ENCODE measurements at places on chromosomes 4 and X. TPM values are rescaled to one million over a fixed set of nuclear protein-coding genes. Genes with fewer than 3 reads are reported as not detected.
A peak's percentile ranks its signal among the peaks of the same experiment; 100 is the strongest.

GRCh38 chrX:267771-268261 lies 13.4 kb upstream of the PLCXD1 start:
- DNase-seq: no peak

DNA sequence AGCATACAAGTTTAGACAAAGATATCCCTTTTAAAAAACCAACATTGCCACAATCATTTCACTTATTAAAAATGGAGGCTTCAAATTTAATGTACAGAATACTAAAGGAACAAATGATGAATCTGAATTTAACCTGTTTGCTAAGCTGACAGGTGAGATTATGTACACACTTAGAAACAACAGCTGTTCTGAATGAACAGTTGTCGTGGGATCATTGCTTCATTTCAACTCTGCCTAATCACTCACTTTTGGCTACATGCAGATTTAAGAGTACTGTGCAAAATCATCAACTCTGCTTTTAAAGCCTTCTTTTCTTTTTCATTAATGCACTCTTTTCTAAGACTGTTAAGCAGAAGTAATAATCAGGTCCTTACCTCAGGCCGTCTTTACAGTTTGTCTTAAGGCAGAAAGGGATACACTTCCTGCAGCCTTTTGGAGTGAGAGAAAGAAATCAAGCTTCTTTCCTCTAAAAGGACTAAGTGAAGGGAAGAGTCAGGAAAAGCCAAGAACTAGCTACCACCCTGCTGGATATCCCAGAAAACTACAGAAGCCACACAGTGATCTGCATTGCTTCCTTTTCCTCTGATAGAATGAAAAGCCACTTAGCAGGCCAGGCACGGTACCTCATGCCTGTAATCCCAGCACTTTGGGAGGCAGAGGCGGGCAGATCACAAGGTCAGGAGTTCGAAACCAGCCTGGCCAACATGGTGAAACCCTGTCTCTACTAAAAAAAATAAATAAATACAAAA lies 54.7 kb upstream of the NPNT start:
- peak; percentile 54 for DNase-seq

- peak; percentile 7 for DNase-seq
Measured at GRCh38 chr4:120228086-120228485, 161.4 kb upstream of the MAD2L1 start.

DNA sequence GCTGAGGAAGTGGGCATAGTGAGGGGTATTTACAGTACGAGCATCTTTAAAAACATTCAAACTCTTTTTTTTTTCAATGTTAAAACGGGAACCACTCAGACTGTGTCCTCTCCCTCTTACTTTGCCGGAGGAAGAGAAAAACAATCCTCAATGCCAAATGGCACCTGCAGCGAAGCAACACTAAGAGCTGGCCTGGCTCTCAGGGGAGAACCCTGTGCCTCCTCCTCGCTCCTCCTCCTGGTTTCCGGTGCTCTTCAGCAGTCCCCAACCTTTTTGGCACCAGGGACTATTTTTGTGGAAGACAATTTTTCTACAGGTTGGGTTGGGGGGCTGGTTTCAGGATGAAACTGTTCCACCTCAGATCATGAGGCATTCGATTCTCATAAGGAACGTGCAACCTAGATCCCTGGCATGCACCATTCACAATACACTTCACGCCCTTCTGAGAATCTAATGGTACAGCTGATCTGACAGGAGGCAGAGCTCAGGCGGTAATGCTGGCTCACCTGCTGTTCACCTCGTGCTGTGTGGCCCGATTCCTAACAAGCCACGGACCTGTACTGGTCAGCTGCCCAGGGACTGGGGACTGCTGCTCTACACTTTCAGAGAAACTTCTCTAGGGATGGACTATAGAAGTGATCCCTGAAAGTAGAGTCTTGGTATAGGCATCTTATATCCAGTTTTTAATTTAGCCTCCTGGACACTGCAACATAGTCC lies 404.1 kb downstream of the RAPGEF2 start:
- no peak for DNase-seq

GRCh38 chr4:37188100-37188499 lies 56.4 kb upstream of the NWD2 start:
- DNase-seq: no peak

The HELT gene
- not detected for total RNA-seq

DNA sequence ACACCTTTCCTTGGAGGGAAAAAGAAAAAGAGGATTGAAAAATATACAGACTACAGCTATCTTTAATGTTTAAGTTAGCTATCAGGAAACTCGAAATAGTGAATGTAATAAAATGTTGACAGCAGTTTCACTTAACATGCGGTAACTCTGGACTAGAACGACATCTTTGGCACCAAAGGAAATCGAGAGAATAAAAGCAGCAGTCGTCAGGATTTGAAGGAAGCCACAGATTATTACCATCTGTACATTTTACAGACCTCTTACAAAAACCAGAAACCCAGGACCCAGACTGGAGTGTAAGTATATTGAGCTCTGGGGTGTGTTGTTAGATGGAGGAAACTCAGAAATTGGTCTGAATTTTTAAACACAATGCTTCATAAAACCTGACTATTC lies 51.6 kb upstream of the STOX2 start:
- no peak for DNase-seq

DNA sequence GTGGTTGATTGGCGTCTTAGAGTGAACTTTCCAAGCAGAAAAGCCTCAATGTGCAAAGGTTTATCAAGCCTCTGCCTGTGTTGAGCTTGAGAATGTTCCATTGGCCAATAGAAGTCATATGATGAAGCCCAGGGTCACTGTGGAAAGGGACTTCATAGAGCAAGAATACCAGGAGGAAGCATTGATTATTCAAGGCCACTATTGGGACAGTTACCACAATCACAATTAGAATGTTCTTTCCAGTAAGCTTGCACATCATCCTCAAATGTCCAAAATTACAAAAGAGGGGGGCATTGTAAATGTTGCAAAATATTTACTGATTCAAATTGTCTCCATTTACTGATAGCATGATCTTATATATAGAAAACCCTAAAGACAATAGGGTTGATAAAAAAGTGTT lies 32.9 kb upstream of the NDP start:
- no peak for DNase-seq

The SPANXA2 gene
- total RNA-seq: not detected

DNA sequence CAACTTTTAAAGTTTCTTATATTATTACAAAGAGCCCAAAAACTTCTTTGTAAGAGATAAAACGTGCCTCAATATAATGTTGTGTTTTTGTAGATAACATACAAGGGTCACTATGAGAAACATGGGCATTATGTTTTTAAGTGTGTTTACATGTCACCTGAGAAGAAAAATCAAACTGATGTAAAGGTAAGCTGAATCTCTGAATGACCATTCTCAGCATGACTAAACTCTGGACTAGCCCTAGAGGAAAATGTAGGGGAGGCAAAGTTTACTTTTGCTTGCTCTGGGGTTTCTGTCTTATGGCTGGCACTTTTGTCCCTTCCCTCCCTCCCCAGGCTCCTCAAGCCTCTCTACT lies 6.8 kb downstream of the MEPE start:
- no peak for DNase-seq

DNA sequence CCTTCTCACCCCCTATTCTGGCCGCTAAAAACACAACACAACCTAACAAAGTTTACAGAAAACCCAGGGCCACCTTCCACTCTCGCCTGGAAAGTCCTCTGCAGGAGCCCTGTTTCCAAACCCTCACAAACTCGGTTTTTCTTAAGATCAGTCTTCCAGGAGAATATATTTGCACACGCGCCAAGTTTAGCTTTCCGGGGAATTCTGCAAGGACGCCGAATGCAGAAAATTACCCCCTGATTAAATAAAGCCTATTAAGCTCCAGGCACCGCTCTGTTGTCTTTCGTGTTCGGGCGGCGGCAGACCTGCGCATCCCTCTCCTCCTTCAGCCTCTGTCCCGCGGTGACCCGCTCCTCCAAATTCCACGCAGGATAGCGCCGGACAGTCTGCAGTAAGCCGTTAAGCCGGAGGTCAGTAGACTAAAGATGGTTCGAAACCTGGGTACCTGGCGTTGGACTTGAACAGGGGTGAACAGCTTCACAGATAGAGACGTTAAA lies 5.0 kb downstream of the MSX1 start:
- DNase-seq: no peak

DNA sequence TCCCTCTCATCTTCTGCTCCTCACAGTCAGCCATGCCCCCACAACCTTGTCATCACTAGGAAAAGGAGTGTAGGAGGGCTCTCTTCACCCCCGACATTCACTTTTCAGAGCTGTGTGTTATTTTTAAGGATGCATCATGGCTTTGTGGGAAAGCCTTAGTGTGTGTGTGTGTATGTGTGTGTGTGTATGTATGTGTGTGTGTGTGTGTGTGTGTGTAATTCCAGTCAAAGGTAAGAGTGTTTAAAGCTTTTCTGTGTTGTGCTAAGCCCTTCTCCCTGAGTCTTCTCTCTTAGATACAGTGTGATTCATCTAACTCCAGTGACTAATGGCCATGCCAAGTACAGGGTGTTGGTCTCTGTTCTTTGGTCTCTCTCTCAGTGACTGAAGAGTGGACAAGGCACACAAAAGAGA lies 76.6 kb downstream of the CHIC2 start:
- peak; percentile 84 for DNase-seq

GRCh38 chrX:38326086-38326485 lies 1.2 kb downstream of the RPGR start:
- DNase-seq: no peak

DNA sequence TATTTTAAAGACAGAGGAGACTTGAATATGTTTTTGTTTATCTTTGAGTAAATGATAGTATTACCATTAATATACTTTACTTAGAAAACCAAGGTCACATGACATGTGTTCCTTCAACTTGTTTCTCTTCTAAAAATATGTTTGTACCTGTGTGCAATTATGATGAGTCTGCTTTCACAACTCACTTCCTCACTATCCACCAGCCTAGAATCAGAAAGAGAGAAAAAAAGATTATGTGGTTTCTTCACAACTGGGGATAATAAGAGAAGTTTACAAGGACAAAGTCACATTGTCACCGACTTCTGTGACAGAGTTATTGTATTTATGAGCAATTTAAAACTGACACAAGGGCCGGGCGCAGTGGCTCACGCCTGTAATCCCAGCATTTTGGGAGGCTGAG lies 1112.1 kb downstream of the RPA4 start:
- DNase-seq: no peak

GRCh38 chrX:150361070-150361776 lies 1.9 kb upstream of the MAMLD1 start:
- DNase-seq: peak; percentile 10

DNA sequence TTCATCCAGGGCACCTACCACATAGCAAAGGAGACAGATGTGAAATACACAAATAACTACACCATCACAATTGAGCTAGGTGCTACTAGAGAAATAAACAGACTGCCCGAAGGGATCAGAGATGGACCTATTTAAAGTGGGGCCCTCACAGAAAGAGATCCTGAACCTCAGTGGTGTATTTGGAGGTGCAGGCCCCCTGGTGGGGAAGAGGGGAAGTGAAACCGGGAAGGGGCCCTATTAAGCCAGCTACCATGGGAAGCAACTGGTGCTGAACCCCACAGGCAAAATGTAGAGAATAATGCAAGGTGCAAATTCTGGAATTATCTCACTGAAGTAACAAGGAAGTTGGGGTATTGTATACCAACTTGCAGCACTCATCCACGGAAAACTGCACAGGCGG lies 78.6 kb upstream of the FAM9A start:
- peak; percentile 7 for DNase-seq

The PPEF2 gene
- total RNA-seq: 0.06 TPM

DNA sequence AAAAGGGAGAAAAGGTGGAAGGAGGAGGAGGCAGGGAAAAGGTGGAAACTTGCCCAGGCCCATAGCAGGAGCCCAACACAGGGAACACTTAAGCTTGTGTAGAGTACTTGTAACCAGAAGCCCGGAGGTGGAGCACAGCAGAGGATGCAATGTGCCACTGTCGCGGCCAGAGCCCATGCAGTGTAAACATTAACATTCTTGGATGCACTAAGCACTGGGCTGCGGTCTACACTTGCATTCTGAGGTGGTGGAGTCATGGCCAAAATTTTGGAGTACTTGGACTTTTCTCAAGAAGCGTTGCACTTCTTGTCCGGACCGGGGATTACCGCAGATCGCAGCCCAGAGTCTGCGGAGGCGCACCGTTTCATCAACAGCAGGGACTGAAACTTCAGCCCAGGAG lies 4.5 kb upstream of the RHOXF1 start:
- no peak for DNase-seq

- no peak for DNase-seq
Measured at GRCh38 chr4:62194342-62194741, 994.2 kb downstream of the ADGRL3 start.

Data from LHCN-M2 (cell line).